ENCODE measurements at places on chromosomes 3 and 15. TPM values are rescaled to one million over a fixed set of nuclear protein-coding genes. Genes with fewer than 3 reads are reported as not detected.

Gene GOLGA8G
- total RNA-seq: not detected

Gene TNNC1
- not detected for total RNA-seq

Gene SLC24A5
- 0.29 TPM for total RNA-seq

Gene UROC1
- total RNA-seq: not detected

Gene PLXNB1
- 61.8 TPM for total RNA-seq

Gene HOMER2
- total RNA-seq: 14.1 TPM

DNA sequence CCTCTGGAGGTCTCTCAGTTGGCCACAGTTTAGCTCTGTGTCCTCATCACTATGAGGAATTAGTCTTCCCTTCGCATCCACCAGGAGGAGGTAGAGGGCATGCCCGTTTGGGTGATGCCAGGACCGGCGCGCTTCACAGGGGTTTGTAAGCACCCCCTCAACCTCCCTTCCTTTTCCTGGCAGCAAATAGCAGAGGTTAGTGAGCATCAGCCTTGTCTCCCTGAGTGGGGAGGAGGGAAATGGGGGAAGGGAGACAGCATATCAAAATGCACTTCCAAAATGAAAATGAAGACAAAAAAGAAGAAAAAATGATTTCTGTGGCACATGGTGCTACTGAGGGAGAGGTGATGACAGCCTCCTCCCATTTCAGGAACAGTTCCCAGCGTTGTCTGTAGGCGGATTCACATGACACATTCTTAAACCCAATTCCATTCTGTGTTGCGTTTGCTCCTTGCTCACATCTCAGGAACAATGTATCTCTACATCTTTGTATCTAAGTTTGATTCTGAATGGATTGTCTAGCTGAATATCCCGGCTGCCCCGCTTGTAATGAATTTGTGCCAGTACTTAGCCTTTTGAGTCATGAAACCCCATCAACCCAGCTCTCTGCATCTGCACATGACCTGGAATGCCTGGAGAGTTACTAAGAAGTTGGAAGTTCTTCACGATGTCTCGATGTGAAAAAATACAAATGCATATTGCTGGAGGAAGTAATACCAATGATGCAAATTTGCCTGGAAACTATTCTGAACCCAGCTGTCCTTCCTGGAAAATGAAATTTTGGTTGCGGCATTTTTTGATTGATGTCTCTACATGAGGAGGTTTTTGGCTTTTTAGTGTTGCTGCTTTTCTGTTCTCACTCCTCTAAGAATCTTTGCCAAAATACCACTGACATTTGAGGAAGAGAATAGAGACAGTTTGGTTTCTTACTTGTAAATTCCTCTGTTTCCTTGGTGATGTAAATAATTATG lies 45.2 kb downstream of the TYRO3 start:
- H3K27ac ChIP-seq: peak overlapping the region; percentile 44
- no peaks in the 10 kb centered on the region for H3K27me3 ChIP-seq
- peak; percentile 78 for DNase-seq

- no peaks in the 10 kb centered on the region for H3K27me3 ChIP-seq
- H3K27ac ChIP-seq: no peak overlapping the region
- DNase-seq: no peak
- no peak overlapping the region for H3K4me3 ChIP-seq
- no peaks in the 10 kb centered on the region for H3K4me1 ChIP-seq
Measured at GRCh38 chr15:94185547-94186236, 45.7 kb upstream of the MCTP2 start.

- no peaks in the 10 kb centered on the region for H3K27me3 ChIP-seq
- H3K36me3 ChIP-seq: no peaks in the 10 kb centered on the region
- DNase-seq: no peak
- no peak overlapping the region for H3K27ac ChIP-seq
- no peaks in the 10 kb centered on the region for H3K4me1 ChIP-seq
Measured at GRCh38 chr3:33711100-33711499, 7.0 kb downstream of the CLASP2 start.

DNA sequence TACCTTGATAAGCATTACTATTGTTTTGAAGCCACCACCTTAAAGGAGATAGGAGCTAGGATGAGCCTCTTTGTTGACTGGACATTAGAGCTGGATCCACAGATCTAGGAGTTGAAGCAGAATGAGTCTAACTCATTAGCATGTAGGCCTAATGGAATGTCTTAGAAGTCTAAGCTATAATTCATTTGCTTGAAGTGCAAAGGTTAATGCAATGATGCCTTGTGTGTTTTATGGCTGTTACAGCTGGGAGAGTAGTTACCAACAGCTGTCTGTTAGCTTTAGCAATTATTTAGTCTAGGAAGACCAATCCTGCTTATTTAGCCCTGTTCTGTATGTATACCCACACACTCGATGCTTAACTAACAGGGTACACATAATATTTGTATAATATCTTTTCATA lies 419.3 kb downstream of the TUSC7 start:
- H3K36me3 ChIP-seq: no peaks in the 10 kb centered on the region
- no peak overlapping the region for H3K4me3 ChIP-seq
- no peak for DNase-seq
- H3K27me3 ChIP-seq: no peaks in the 10 kb centered on the region
- no peaks in the 10 kb centered on the region for H3K4me1 ChIP-seq
- no peak overlapping the region for H3K27ac ChIP-seq

DNA sequence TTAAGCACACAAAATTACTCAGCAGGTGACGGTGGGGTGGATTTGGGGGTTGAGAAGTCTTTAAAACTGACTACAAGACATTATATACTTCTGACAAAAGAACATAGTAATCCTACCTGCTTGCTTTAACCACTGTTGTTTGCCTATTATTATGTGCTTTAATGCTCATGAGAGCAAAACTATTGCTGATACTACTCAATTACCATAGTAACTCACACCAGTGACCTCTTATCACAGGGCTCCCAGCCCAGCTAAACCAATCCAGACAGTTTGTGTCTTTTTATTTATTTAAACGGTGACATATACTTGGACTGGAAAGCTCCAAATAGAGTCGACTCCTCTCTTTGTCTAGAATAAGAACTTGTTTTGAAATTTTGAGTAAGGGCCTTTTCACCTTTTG lies 42.8 kb upstream of the FEZF2 start:
- no peaks in the 10 kb centered on the region for H3K27me3 ChIP-seq
- no peak overlapping the region for H3K4me3 ChIP-seq
- H3K36me3 ChIP-seq: no peaks in the 10 kb centered on the region

DNA sequence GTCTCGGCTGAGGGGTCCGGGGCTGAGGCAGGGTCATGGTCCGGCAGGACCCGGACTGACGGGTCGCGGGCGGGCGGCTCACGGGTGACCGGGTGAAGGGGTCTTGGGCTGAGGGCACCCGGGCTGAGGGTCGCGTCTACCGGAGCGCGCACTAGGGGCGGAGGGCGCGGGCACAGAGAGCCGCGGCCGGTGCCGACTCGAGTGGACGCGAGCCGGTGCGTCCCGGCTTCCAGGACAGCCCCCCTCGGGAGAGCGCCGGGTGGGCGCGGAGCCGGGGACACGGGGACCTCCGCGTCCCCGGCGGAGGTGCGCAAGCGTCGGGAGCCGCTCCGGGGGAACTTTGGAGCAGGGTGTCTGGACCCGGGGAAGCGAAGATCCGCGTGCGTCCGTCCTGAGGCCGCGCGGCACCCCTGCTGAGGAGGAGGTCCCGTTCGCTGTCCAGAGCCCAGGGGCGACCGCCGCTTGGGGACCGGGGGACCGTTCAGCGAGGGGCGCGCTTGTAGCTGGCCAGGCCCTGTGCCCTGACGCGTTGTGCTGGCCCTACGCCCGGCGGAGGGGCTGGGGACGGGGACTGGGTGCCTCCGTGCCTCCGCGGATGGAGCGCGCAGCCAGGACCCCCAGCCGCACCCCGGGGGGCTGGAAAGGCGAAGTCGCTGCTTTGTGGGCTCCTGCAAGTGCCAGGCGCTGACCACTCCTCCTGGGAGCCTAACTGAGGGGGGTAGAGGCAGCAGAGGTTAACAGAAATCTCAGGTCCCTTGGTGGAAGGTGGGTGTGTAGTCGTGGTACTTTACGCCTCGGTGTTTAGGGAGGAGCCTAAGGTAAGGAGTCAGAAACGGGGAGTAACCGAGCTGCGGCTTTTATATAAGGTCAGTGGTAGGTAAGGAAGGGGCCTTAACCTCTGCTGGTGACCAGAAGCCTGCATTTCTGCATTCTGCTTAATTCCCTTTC lies at the start of gene PPARG:
PPARG (plus strand) TSS at position 889 of the 948 bp plus-strand sequence. CDS start 90,642 bp downstream, outside the sequence.
- H3K27ac ChIP-seq: peak within 1 kb of the TSS; percentile 86
- no peaks in the 10 kb centered on the region for H3K4me1 ChIP-seq
- peak; percentile 34 for DNase-seq
- peak within 1 kb of the TSS; percentile 75 for H3K4me3 ChIP-seq
- H3K27me3 ChIP-seq: no peaks in the 10 kb centered on the region
- H3K36me3 ChIP-seq: no peaks in the 10 kb centered on the region

DNA sequence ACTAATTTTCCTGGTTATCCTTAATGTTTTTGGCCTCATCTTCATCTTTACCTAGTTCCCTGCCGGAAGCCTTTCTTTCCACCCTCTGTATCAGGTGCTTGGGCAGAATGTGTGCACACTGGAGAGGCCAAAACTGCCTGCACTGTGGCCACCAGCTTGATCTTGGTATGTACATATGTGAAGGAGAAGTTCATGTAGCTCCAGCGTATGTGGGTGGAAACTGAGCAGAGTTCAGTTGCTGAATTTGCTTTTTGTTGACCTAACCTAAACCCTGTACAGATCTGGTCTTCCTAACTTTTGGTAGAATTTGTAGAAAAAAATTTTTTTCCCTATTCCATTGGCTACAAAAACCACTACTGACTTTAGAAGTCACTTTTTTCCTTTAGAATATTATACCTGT lies 65.9 kb upstream of the IGSF10 start:
- H3K36me3 ChIP-seq: no peaks in the 10 kb centered on the region
- no peaks in the 10 kb centered on the region for H3K27me3 ChIP-seq
- H3K4me3 ChIP-seq: no peak overlapping the region
- no peak overlapping the region for H3K27ac ChIP-seq
- no peak for DNase-seq
- no peaks in the 10 kb centered on the region for H3K4me1 ChIP-seq

- no peak overlapping the region for H3K27ac ChIP-seq
- DNase-seq: no peak
Measured at GRCh38 chr3:58342676-58343075, 10.0 kb downstream of the PXK start.

GRCh38 chr3:33941804-33942203 lies 143.4 kb downstream of the PDCD6IP start:
- H3K4me1 ChIP-seq: no peaks in the 10 kb centered on the region
- DNase-seq: no peak
- no peak overlapping the region for H3K27ac ChIP-seq
- H3K36me3 ChIP-seq: no peaks in the 10 kb centered on the region

DNA sequence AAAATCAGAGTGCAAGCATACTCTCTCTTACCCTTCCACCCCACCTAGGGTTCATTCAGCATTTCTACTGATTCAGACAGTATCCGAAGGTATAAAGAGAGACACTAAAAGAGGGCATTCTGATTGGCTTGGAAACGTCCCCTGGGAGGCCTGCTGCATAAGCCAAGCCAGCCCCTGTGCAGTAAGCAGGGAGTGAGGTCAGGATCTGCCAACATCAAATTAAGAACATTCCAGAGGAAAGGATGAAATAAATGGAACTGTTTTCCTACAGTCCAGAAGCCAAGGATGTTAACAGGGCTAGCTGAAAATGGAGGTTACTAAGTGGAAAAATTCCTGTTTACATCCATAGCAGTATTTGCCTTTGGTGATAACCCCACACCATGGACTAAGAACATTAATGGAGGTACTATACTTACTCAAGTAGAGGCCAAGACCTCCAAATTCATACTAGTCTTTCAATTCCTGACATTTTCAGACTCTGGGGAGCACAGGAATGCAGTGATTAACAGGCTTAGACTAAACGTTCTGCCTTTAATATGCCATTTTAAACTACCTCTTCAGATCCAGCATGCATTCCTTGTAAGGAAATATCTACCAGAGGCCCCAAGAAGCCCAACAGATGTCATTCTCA lies 34.5 kb downstream of the NPTN start:
- no peaks in the 10 kb centered on the region for H3K36me3 ChIP-seq
- peak overlapping the region; percentile 25 for H3K27ac ChIP-seq
- peaks cover 23% of the 10 kb centered on the region for H3K4me1 ChIP-seq
- no peaks in the 10 kb centered on the region for H3K27me3 ChIP-seq

GRCh38 chr15:34582461-34583371 lies 735 bp downstream of the GOLGA8B start:
- no peak for DNase-seq
- no peaks in the 10 kb centered on the region for H3K36me3 ChIP-seq
- H3K4me1 ChIP-seq: no peaks in the 10 kb centered on the region
- no peaks in the 10 kb centered on the region for H3K27me3 ChIP-seq
- peak overlapping the region; percentile 22 for H3K27ac ChIP-seq

GRCh38 chr3:4503050-4503449 lies 9.9 kb downstream of the ITPR1 start:
- DNase-seq: no peak
- no peak overlapping the region for H3K4me3 ChIP-seq
- H3K27me3 ChIP-seq: no peaks in the 10 kb centered on the region
- peaks cover 25% of the 10 kb centered on the region for H3K4me1 ChIP-seq
- H3K36me3 ChIP-seq: no peaks in the 10 kb centered on the region
- H3K27ac ChIP-seq: peak overlapping the region; percentile 91

- H3K27me3 ChIP-seq: no peaks in the 10 kb centered on the region
- no peaks in the 10 kb centered on the region for H3K36me3 ChIP-seq
- H3K27ac ChIP-seq: no peak overlapping the region
Measured at GRCh38 chr3:190989218-190989617, 126.7 kb upstream of the GMNC start.

DNA sequence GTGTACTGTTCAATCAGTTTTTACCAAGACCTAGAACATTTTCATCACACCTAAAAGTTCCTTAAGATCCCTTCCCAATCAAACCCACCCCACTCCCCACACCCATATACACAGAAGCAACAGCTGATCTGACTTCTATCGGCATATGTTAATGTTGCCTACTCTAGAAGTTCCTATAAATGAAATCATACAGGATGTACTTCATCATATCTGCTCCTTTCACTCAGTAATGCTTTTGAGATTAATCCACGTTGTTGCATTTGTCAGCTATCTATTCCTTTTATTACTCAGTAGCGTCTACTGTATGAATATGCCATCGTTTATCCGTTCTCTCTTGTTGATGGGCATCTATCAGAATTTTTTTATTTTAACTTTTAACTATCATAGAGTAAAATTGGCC lies 14.3 kb upstream of the FILIP1L start:
- no peak overlapping the region for H3K4me3 ChIP-seq
- H3K27me3 ChIP-seq: no peaks in the 10 kb centered on the region
- H3K27ac ChIP-seq: no peak overlapping the region
- no peak for DNase-seq

- H3K4me3 ChIP-seq: no peak overlapping the region
- no peaks in the 10 kb centered on the region for H3K4me1 ChIP-seq
- H3K27me3 ChIP-seq: no peaks in the 10 kb centered on the region
Measured at GRCh38 chr15:101065570-101066221, 146.5 kb downstream of the LRRK1 start.

DNA sequence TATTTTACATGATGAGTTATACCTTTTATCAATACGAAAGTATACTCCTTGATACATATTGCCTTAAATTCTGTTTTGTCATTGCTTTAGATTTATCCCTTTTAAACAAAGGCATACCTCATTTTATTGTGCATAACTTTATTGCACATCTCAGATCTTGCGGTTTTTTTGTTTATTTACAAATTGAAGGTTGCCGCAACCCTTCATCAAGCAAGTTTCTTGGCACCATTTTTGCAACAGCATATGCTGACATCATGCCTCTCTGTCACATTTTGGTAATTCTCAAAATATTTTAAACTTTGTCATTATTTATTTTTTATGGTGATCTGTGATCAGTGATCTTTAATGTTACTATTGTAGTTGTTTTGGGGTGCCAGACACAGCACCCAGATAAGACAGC lies 20.9 kb downstream of the SNRK start:
- H3K36me3 ChIP-seq: no peaks in the 10 kb centered on the region
- DNase-seq: no peak
- no peaks in the 10 kb centered on the region for H3K27me3 ChIP-seq
- H3K4me3 ChIP-seq: no peak overlapping the region
- no peak overlapping the region for H3K27ac ChIP-seq
- H3K4me1 ChIP-seq: no peaks in the 10 kb centered on the region

GRCh38 chr3:179961703-179962078 lies 75.0 kb downstream of the PEX5L start:
- no peaks in the 10 kb centered on the region for H3K4me1 ChIP-seq
- no peak for DNase-seq
- H3K4me3 ChIP-seq: no peak overlapping the region
- H3K27ac ChIP-seq: no peak overlapping the region

Data from uterus (tissue), 4 donors.